PC-3 (cell line): ENCODE measurements at places on chromosomes 2 and 18. TPM values are rescaled to one million over a fixed set of nuclear protein-coding genes. Genes with fewer than 3 reads are reported as not detected.

The DLX1 gene
- total RNA-seq: 7.6 and 13.2 TPM in 2 replicates

The ACADL gene
- total RNA-seq: 0.07 TPM in 1 of 2 replicates, not detected in the other

The STARD6 gene
- not detected in 2 replicates for total RNA-seq

The CRYBA2 gene
- total RNA-seq: 6.4 and 13.5 TPM in 2 replicates

The MYO3B gene
- 0.46 and 1.1 TPM in 2 replicates for total RNA-seq

The ASXL3 gene
- total RNA-seq: not detected in 2 replicates

The DPP4 gene
- 14.8 and 23.3 TPM in 2 replicates for total RNA-seq

The CDH19 gene
- total RNA-seq: 0.11 TPM in 1 of 2 replicates, not detected in the other

The ANKRD62 gene
- not detected in 2 replicates for total RNA-seq

The EFHD1 gene
- 0.07 TPM in 1 of 2 replicates, not detected in the other for total RNA-seq

The PKDCC gene
- total RNA-seq: 1.9 and 2.1 TPM in 2 replicates

The RESP18 gene
- not detected in 2 replicates for total RNA-seq

The RBBP8 gene
- total RNA-seq: 31.9 and 41.1 TPM in 2 replicates

The SLC16A14 gene
- total RNA-seq: 12.4 and 14.4 TPM in 2 replicates

The CTAGE1 gene
- not detected in 2 replicates for total RNA-seq

The HAAO gene
- not detected in 2 replicates for total RNA-seq

The NT5DC4 gene
- total RNA-seq: 0.04 TPM in 1 of 2 replicates, not detected in the other

The TNFAIP6 gene
- not detected in 2 replicates for total RNA-seq

The GRP gene
- not detected in 2 replicates for total RNA-seq

The SERPINB5 gene
- total RNA-seq: 96.5 and 104 TPM in 2 replicates

The TTR gene
- total RNA-seq: not detected in 2 replicates

The SP5 gene
- 0.47 and 4.8 TPM in 2 replicates for total RNA-seq

The DSG1 gene
- total RNA-seq: not detected in 2 replicates

The RAB6C gene
- total RNA-seq: 0.04 TPM in 1 of 2 replicates, not detected in the other

The DNAH7 gene
- 1.9 and 3.1 TPM in 2 replicates for total RNA-seq

The SOWAHC gene
- 27.4 and 41.1 TPM in 2 replicates for total RNA-seq

The CAVIN2 gene
- 0.07 TPM in 1 of 2 replicates, not detected in the other for total RNA-seq

The PARD6G gene
- 5.1 and 5.4 TPM in 2 replicates for total RNA-seq

The SLC8A1 gene
- 1.3 and 1.6 TPM in 2 replicates for total RNA-seq

The SIX3 gene
- 0.07 TPM in 1 of 2 replicates, not detected in the other for total RNA-seq

The EVA1A gene
- total RNA-seq: 48.9 and 70.8 TPM in 2 replicates

The FHL2 gene
- total RNA-seq: 118 and 125 TPM in 2 replicates

The MC4R gene
- not detected in 2 replicates for total RNA-seq

The MC5R gene
- not detected in 2 replicates for total RNA-seq

The RHOB gene
- total RNA-seq: 88.5 and 108 TPM in 2 replicates

The UPP2 gene
- total RNA-seq: not detected in 2 replicates

The FAP gene
- not detected in 2 replicates for total RNA-seq

The ZC3H6 gene
- total RNA-seq: 1.3 TPM in 2 replicates

The CYS1 gene
- total RNA-seq: 0.12 and 0.15 TPM in 2 replicates

The XDH gene
- total RNA-seq: 0.06 and 0.91 TPM in 2 replicates

The NMUR1 gene
- 0.17 TPM in 1 of 2 replicates, not detected in the other for total RNA-seq

The MLPH gene
- 201 and 270 TPM in 2 replicates for total RNA-seq

The APOB gene
- not detected in 2 replicates for total RNA-seq

The STPG4 gene
- total RNA-seq: 2.4 TPM in 1 of 2 replicates, not detected in the other

The GYPC gene
- total RNA-seq: not detected in 2 replicates
